ENCODE measurements at places on chromosomes 13 and 19.

DNA sequence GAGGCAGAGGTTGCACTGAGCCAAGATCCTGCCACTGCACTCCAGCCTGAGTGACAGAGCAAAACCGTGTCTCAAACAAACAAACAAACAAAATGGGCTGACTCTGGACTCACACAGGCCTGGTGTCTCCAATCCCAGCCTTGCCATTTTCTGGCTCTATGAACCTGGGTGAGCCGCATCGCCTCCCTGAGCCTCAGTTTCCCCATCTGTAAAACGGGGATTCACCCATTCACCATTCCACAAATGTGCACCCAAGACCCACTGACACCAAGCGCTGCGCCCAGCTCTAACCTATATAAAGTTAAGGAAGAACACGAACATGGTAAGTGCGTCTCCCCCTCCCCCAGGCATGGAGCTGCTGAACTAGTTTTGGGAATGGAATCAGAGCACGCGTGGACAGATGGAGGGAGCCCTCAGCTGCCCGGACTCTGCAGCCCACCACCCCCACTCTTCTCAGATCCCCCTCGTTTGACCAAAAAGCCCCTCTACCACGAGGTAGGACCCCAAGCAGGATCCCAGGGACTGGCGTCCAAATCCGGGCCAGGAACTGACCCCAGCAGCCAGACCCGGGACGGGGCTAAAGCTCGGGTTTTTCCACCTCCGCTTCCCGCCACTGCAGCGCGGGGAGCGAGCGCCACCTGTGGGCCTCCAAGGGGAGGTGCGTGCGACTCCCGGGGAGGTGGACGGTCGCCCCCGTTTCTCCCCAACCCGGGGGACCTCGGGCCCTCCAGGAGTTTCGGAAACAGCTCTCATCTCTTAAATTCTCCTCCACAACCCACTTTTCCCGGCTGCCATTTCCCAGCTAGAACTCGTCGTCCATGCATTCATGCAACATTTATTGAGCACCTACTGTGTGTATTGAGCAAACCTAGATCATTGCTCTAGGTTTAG, 33.0 kb upstream of the ADGRE5 start:
- peak; percentile 94 for DNase-seq

GRCh38 chr13:76783798-76784197, 102.4 kb downstream of the KCTD12 start:
- no peak for DNase-seq

- DNase-seq, result no peak
These were observed 66.6 kb downstream of the DNAJC15 start for GRCh38 chr13:43089912-43090498.

- DNase-seq, result no peak
These were observed 97.2 kb upstream of the EDNRB start for GRCh38 chr13:78015782-78016181.

GRCh38 chr13:43132911-43133310, 109.5 kb downstream of the DNAJC15 start:
- no peak for DNase-seq

DNA sequence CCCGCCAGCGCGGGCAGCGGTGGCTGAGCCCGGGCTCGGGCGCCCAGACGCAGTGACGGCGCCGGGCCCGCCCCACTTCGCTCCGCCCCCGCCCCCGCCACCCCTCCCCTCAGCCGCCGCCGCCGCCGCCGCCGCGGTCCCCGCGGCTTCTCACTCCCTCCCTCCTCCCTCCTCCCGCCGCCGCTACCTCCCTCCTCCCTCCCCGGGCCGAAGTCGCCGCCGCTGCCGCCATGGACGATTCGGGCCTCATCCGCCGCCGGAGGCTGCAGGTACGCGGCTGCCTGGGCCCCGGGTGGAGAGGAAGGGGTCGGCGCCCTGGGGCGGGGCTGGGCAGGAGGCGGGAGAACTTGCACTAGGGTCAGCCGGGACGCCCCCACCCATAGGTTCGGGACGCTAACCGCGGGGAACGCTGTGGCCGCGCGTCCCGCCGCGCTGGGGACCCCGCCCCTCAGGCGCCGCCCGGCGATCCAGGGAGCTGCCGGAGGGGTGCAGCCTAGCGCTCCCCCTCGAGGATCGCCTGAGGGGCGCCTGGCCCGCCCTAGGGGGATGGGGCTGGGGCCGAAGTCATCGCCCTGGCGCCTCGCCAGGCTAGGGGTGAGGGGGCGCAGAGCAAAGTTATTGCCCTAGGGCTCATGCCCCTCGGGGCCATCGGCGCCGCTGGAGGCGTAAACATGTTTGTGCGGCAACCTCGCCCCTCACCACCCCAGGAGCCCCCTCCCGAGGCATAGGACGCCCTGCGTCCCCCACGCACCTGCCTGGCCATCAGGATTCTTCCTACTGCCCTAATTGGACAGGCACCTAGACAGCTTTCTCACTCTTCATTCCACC, 427 bp downstream of the RTBDN start:
- peak; percentile 95 for DNase-seq

DNA sequence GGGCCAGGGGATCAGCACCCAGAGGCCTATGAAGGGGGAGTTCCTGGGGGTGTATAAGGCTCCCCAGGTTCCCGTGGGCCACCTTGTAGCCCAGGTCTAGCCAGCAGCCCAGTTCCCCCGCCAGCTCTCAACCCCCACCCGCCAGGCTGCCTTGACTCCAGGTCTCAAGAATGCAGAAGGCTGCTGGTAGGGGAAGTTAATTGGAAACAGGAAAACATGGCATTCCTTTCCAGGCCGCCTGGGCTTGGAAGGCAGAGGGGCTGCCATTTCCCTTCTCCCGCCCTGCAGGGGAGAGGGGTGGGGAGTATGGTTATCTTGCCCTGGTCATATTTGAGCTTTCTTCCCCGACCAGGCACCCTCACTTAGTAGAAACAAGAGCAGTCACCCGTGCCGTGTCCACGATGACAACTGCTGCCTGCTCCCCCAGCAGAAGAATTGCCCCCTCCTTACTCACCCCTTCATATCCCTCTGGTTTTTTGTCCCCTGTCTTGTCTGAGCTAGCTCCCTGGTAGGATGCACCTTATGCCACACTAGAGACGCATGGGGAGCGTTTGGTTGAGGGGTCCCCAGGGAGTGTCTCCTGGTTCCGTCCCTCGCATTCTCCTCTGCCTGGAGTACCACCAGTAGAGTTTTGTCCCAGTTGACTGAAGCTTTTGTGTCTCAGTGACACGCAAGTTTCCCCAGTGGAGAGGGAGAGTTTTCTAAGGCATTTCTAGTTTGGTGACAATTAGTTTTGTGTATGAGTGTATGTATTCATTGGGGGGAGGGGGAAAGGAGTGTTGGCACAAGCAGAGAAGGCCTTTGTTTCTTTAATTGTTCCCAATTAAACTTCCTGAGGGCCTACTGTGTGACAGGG, 4.5 kb downstream of the BICRA start:
- no peak for DNase-seq

- no peak for DNase-seq
These were observed 598.7 kb upstream of the KLF12 start for GRCh38 chr13:74732736-74733385.

- DNase-seq, result no peak
These were observed 68.3 kb downstream of the FGF14 start for GRCh38 chr13:102333320-102334198.

DNA sequence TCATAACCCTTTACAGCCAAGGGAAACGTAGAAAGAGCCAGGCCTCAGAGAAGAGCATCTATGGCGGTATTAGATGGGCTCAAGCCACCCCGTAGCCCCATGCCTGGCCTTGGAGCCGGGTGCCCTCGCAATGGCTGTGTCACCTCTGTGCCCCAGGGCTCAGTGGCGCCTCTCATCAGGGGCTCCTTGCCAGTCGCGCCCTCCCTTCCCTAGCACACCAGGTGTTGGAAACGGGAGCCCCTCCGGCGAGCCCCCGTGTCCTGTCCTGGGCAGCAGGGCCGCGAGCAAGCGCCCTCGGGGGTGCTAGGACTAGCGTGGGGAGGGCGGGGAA, 453 bp downstream of the ZNF256 start:
- DNase-seq, result no peak

GRCh38 chr13:49374585-49375290, 69.1 kb downstream of the CAB39L start:
- no peak for DNase-seq

- no peak for DNase-seq
These were observed 1.3 kb downstream of the RHPN2 start for GRCh38 chr19:33063356-33063752.

DNA sequence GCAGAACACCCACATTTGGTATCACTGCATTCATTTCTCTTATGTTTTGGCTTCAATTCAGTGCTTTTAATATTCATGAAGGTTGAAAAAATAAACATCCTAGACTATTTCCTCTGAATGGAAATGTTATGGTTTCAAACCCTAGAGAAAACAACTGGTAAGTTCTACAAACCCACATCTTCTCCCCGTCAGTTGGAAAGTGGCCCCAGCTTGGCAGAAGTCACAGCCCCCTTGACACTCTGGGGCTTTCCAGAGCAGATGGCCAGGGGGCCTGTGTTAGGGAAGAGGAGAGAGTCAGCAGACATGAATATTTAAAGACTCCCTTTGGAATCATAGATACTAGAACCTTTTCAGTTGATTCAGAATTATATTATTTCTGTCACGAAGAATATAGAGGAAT, 123.9 kb downstream of the SHISA2 start:
- no peak for DNase-seq

- DNase-seq, result no peak
These were observed 1.1 kb downstream of the SHANK1 start for GRCh38 chr19:50718255-50719118.

GRCh38 chr19:16380943-16381755, 56.5 kb downstream of the KLF2 start:
- DNase-seq, result no peak

DNA sequence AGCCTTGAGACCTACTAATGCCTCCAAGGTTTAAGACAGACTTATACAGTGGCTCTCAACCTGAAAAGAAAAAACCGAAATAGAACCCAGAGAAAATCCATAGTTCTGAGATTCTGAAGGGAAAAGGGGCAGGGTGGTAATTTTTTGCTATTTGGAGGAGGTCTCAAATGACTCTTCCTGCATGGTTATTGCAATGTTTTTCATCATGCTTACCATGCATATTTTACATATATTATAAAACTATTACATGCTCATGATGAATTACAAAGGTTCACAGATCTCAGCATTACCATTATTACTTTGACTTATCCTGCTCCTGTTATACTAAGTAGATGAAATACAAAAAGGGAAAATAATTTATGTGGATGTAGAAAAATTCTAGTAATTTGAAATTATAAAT, 47.6 kb downstream of the N4BP2L2 start:
- DNase-seq, result no peak

DNA sequence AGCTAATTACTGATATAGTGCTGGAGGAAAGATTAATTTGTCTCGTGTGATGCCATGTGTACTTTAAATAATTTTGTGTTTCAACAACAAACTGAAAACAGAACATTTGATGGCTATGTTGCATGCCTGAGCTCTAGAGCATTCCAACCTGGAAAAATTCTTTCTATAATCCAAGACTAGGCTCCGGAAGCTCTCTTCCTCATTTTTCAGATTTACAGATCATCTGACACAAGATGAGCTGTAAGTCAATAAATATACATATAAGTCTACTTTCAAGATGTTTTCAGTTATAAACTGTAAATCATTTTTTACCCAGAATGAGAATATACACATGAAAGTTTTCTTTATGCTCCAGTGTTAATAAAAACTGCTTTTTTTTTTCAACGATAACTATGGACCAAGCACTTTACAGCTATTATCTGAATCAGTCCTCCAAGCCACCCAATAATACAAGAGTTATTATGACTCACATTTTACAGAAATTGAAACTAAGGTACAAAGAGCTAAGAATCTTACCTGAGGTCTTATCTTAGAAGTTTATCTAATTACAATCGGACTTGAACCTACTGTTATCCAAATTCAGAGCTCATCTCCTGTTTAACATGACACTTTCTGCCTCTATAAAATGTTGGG, 6.4 kb upstream of the FOXO1 start:
- DNase-seq, result no peak

DNA sequence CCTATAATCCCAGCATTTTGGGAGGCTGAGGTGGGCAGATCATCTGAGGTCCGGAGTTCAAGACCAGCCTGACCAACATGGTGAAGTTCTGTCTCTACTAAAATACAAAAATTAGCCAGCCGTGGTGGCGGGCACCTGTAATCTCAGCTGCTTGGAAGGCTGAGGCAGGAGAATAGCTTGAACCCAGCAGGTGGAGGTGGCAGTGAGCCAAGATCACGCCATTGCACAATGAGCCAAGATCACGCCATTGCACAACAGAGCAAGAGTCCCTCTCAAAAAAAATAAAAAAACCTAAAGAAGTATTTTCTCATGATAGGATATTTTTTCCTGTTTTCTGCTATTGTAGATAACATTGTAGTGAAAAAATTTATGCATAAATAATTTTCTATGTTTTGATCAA, 13.3 kb downstream of the IFT88 start:
- no peak for DNase-seq

GRCh38 chr19:5436106-5436947, 18.9 kb upstream of the ZNRF4 start:
- DNase-seq, result peak; percentile 100

- no peak for DNase-seq
These were observed 51.9 kb downstream of the GGACT start for GRCh38 chr13:100536643-100537180.

DNA sequence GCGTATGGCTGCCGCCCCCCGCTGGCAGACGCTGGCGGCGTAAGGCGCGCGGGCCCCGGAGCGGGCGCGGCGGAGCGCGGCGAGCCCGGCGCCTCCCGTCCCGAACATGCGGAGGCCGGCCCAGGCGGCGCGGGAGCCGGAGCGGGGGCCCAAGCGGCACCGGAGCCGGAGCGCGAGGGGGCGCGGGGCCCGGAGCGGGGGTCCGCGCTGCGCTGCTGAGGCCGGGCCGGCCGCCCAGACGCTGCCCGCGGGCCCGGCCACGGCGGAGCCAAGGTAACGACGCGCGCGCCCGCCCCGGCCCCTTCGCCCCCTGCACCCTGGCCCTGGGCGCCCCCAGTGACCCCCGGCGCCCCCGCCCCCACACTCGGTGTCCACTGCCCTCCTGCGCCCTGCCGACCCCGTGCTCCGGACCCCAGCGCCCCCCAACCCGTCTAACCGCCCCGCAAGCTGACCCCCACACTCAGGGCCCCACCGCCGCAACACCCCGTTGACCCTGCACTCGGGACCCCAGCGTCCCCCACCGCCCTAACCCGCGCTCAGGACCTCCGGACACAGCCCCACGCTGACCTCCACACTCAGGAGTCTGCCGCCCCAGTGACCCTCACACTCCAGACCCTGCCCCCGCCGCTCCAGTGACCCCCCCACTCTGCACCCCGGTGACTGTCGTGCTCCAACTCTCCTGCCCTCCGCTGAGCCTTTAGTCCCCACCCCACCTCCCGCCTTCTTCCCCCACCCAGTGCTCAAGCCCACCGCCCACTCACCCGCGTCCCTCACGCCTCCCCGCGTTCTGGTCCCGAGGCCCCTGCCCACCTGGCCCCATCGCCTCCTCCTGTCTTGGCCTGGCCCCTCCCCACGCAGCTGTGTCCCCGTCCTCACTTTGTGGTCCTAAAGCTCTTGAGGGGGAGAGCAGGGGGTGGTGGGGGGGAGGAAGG, at the start of gene CSNK1G2:
CSNK1G2 (plus strand) TSS at position 27 of the 932 bp plus-strand sequence. CDS start 28,601 bp downstream, outside the sequence.
- DNase-seq, result no peak

Measured in D341Med (cell line).